Astrocyte of the hippocampus (primary cell): ENCODE measurements at places on chromosomes 3 and 15.
A peak's percentile ranks its signal among the peaks of the same experiment; 100 is the strongest.

- DNase-seq = peak; percentile 89
Measured at GRCh38 chr15:57306161-57306943, 70.0 kb upstream of the CGNL1 start.

DNA sequence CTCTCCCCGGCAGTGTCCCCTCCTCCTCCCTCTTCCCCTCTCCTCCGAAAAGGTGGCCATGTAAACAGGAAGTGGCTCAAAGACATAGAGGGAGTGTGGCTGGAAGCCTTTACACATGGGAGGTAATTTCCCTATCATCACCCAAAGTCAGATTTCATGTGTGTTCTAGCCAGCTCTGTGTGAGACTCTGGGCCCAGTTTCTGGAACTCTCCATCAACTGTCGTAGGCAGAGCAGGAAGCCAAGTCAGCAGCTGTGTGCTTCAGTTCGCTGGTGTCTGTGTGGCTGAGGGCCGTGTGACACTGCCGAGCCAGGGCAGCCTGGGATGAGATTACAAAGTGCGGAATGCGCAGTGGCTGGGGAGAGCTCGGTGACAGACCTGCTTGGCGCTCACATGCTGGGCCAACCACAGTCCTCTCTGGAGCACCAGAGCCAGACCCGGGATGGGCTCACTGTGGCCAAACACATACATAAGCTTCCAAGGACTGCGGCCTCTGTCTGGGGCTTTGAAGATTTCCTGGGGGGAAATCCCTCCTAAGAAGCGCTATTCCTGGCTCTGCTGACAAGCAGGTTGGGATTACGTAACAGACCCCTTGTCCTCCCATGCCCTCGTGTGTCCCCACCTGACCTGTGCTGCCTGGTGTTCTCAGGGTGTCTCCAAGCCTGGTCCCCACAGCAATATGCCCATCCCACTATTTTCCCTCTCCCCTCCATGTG lies 50.7 kb downstream of the UMPS start:
- DNase-seq = peak; percentile 76

GRCh38 chr15:36373550-36373949 lies 205.9 kb upstream of the CDIN1 start:
- DNase-seq = no peak

- DNase-seq = no peak
Measured at GRCh38 chr15:68403161-68403941, 28.6 kb downstream of the ITGA11 start.

GRCh38 chr3:150825916-150826377 lies 63.0 kb upstream of the SIAH2 start:
- no peak for DNase-seq

GRCh38 chr3:131898346-131898745 lies 136.5 kb downstream of the CPNE4 start:
- DNase-seq = no peak
